ENCODE measurements at places on chromosomes 12 and 14. TPM values are rescaled to one million over a fixed set of nuclear protein-coding genes. Genes with fewer than 3 reads are reported as not detected.

CMAS gene
- 51.1 TPM for total RNA-seq

ETFBKMT gene
- 1.3 TPM for total RNA-seq

- no peak for ATAC-seq
Measured at GRCh38 chr14:101186992-101187815, 283.7 kb upstream of the RTL1 start.

DNA sequence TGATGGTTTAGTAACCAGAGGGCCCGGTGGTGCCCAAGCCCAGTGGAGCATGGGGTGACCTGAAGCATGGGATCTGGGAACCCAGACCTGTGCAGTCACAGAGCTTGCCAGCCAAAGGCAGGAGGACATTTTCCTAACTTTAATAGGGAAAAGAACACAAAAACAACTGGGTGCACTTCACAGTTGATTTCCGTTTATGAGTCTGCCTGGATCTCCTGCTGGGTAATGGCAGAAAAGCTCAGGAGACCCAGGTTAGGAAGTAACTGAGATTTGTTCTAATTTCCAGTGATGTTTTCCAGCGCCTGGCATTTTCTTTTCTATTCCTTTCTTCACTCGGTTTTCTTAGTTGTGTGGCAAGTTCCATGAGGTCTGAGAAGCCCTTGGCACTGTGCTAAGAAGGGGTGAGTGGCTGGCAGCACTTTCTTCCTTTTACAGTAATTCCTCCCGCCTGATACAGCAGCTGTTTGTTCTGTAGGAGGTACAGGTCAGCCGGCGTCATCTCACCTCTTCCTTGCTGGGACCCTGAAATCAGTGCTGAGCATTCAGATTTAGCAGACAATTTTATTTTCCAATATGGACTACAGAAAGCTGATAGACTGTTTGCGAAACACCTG lies 5.1 kb downstream of the CACNA1C start:
- ATAC-seq, result no peak

- ATAC-seq, result no peak
Measured at GRCh38 chr14:85428926-85429325, 101.0 kb upstream of the FLRT2 start.

DNA sequence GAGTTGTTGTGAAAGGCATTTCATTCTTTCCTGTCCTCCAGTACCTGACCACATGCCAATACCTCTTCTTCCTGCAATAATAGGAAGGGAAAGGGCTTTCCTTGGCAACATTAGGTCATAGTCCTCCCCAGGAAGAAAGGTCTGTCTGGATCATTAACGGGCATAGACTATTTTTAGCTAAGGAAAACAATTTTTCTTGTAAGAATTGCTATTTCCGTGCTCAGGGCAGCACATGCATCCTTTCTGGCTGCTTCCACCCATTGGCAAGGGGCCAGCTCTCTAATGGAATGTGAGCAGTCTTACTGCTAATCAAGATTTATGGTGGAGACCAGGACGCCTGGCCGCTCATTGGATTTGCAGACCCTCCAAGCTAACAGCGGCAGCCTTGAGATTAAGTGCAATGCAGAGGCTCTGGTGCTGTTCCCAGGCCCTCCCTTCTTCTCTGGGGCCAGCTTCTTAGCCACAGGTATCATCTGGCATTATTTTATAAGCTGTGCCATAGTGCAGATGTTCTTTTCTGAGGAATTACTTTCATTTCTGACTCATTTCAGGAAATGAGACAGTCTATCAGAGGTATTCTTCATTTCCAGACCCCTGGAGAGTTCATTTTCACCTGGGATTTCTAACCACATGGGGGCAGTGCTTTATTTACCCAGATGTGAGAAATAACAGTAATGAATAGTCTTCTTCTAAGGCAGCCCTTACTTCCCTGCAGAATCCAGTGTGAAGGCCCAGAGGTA lies 52.9 kb downstream of the ANO6 start:
- peak; percentile 69 for ATAC-seq

DNA sequence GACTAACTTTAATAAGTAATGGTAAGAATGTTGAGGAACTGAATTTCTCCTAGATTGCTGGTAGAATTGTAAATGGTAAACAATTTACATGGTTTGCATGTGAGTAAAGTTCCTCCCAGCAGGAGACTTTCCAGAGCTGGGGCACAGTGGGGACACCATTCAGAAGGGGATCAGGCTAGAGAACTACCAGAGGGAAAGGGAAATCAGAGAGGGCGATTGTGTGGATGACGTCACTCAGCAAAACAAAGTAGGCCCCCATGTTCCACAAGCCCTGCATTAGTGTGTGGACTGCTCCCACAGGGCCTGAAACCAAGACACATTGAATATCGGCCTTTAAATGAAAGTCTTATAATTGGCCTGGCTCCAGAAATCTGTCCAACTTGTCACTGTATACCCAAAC lies 9.5 kb downstream of the RNASE11 start:
- ATAC-seq, result no peak

DNA sequence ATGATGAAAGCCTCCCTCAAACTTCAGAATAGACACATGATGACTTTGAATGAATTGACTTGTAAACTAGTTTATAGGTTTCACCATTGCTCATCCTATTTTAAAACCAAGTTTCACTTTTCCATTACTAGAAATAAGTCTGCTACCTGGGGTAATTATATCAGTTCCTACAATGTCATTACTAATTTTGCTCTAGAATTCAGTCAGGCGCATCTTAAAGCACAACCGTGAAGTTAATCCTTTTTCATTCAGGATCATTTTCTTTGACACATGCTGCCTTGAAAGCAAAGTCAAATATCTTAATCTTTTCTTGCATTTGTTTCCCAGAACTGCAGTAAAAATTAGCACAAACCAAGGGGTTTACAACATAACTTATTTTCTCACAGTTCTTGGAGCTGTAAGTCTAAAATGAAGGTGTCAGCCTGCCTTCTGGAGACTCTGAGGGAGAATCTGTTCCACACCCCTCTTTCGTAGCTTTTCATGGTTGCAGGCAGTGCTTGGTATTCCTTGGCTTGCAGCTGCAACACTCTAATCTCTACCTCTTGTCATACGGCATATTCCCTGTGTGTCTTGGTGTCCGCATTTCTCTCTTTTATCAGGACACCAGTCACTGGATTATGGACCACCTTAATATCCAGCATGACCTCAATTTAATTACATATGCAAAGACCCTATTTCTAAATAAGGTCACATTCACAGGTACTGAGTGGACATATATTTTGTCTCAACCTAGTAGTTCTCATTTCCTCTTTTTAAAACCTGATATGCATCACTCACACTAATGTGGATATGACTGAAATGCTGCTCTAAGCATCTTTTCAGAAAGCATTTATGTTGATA lies 114.3 kb upstream of the PDZRN4 start:
- ATAC-seq, result no peak

GRCh38 chr12:91958816-91959215 lies 186.8 kb downstream of the BTG1 start:
- no peak for ATAC-seq

- ATAC-seq, result peak; percentile 60
Measured at GRCh38 chr12:89567691-89568239, 41.9 kb upstream of the POC1B start.

All from esophagus mucosa (tissue), 1 donor.